Progenitor cell of endocrine pancreas (in vitro differentiated cells): ENCODE measurements at places on chromosomes 13 and 19.

DNA sequence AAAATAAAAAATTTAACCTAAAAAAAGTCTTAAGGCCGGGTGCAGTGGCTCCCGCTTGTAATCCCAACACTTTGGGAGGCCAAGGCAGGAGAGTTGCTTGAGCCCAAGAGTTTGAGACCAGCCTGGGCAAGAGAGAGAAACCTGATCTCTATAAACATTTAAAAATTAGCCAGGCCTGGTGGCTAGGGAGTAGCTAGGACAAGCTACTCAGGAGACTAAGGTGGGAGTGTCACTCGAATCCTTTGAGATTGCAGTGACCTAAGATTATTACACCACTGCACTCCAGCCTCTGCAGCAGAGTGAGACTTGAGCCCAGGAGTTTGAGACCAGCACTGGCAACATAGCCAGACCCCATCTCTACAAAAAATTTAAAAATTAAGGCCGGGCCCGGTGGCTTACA, 1.1 kb downstream of the CCDC97 start:
- no peak for DNase-seq

DNA sequence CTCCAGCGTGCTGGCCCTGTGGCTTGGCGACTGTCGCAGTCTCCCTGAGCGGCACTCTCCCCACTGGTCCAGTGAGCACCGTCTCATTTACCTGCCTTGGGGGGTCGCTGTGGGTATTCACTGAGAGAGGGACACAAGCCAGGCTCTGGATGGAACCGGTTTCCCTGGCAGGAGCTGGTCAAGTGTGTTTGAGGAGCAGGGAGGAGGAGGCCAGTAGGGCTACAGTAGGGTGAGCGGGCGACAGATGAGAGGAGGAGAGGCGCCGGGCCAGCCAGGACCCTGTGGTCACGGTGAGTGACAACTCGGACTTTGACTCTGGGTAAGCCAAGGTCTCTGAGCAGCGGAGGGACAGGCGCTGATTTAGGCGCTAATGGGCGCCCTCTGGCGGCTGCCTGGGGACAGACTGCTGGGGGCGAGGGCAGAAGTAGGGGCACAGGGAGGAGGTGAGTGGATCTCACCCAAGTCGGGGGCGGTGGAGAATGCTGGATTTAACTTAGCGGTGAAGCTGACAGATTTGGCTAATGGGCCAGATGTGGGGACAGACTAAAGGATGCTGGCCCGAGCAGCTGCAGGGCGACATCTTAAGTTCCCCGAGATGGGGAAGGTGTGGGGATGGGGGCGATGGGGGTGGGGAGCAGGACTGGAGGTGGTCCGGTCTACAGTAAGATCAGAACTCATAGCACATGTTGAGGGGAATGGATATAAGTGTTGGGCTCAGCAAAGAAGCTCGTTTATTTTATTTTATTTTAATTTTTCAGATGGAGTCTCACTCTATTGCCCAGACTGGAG, 4.7 kb upstream of the PRMT1 start:
- DNase-seq, result peak; percentile 83

DNA sequence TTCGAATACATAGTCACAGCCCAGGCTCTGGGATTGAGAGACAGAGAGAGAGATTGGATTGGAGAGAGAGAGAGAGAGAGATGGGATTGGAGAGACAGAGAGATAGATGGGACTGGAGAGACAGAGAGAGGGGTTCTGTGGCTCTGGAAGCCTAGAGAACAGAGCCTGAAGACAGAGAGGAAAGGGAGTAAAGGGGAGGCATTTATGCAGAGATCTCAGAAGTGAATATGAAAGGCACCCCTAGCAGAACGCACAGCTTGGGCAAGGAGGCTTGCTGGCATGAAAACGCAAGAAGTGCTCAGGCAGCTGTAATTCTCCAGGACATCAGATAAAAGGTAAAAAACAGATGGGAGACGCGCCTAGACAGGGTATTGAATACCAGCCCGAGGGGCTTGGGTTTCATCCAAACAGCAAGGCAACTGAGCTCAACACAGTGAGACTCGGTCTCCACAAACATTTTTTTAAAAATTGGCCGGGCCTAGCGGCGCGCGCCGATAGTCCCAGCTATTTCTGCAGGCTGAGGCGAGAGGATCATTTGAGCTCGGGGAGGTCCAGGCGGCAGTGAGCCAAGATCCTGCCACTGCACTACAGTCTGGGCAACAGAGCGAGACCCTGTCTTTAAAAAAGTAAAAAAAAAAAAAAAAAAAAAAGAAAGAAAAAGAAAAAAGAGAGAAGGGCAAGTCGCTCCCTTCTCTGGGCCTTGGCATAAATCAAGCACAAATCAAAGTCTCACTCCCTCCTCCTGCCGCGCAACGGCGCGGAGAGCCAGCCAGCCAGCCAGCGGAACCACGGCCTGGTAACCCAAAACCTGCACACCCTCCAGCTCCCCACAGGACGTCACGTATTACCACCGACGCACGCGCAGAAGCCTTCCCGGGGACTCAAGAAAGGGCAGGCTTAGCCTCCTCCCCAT, 774 bp upstream of the PPP2R1A start:
- DNase-seq, result peak; percentile 15

DNA sequence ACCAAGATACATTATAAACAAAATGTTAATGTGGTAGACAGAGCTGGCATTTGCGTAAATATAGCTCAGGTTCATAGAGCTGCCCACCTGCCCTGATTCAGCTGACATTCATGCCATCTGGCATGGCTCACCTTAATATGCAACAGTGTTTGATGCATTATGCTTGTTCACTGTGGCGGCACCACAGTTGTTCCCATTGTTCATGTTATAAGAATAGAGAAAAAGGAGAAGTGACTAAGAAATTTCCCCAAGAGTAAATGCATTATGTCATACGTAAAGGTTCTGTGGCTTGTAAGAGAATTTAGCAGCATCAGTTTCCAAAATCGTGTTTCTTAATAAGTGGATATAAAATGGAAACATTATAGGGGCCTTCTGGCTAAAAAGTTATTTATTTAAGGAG, 4.5 kb downstream of the CCNA1 start:
- no peak for DNase-seq

DNA sequence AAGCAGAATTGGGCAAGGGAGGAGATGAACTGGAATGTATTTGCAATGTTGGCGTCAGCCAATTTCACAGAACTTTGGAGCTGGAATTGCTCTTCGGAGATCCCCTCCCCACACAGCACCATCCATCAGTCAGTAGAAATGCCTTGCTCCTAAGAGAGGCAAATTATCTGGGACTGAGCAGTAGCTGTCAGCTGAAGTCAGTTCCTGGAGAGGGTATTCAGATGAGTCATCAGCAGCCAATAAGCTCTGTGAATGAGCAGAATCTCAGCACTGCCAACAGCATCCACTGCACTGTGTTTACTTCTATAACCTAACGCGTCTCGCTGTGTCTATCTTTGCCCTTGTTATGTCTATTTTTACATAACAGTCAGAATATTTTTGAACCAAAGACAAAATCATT, 213.7 kb downstream of the SLITRK5 start:
- no peak for DNase-seq

- DNase-seq, result no peak
These were observed 7.6 kb upstream of the CABP5 start for GRCh38 chr19:48051335-48052033.

DNA sequence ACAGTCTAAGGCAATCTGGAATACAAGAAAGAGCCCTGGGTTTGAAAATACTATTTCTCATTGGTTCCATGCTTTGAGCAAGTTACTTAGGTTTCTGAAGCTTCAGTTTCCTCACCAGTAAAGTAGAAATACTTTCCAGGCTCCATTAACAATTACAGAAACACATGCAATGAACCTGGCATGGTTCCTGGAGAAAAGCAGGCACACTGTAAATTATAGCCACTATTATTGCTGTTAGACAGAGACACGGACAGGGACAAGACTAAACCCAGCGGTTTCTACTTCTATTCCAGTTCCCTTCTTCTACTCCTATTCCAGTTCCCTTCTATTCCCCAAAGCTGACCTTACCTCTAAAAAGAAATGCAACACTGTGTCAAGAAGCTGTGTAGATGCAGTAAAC, 41.2 kb downstream of the MIPEP start:
- no peak for DNase-seq

DNA sequence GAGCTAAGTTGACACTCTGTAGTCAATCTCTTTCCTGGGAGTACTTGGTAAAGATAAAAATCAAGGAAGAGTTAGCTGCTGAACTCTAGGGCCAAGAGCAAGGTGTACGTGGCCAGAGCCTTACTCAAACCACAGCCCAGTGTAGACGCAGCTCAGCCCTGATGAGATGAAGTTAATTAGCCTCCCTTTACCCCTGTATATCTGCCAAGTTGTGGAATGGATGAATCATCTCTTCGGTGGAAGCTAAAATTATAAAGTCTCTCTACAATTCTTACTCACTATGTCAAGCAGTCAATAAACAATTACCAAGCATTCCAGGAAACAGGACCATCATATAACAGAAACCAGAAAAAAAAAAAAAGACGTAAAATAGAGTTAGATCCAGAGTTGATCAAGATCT, 146.9 kb upstream of the UFM1 start:
- no peak for DNase-seq

DNA sequence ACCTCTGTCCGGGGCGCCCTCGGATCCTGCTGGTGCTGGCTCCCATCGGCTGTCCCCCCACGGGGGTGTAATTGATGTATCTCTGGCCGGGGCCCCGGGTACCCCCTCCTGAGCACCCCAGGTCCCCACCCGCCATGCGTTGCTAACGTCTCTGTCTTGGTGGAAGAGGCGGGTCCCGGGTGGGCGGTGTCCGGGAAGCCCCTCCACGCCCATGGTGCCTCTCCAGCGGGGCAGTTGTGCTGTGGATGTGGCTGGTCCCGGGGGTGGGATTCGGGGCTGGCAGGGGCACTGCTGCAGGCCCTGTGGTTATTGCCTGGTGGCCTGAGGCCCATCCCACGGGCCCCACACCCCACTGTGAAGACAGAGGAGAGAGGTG, 4.9 kb downstream of the DIRAS1 start:
- no peak for DNase-seq

GRCh38 chr13:62595976-62596375, 1180.3 kb upstream of the PCDH20 start:
- no peak for DNase-seq

- DNase-seq, result no peak
These were observed 27.8 kb downstream of the ERCC5 start for GRCh38 chr13:102873653-102874052.

- no peak for DNase-seq
These were observed 31.6 kb downstream of the MTRF1 start for GRCh38 chr13:41231786-41232185.

GRCh38 chr19:46480415-46480814, 9.1 kb upstream of the PNMA8A start:
- DNase-seq, result no peak

DNA sequence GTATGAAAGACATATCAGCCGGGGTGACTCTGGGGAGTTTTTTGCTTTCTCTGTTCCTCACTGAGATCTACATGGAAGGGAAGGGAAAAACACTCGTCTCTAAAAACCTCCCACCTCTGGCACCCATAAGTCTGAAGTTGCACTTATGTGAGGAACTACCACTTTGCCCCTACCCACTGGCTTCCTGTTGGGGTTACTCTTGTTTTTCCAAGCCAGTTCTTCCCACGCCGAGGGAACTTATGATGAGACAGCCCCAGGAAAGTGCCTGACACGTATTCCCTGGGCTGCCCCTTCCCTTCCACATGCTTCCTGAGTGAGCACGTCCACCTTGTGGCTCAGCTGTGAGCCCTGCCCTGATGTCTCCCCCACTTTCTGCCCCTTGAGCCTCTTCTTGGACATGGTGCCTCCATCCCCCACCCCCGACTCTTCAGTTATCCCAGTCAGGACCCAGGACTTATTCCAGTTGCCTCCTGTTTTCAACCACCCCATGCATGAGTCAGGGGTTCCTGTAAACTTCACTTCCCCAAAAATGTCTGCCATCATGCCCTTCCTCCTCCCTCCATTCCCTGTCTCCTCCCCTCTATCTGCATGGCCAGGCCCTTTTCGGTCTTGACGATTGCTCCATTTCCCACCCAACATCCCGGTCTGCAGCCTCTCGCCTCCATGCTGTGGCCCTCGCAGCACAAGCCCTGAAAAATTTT, 5.1 kb upstream of the SIGLEC7 start:
- DNase-seq, result no peak

DNA sequence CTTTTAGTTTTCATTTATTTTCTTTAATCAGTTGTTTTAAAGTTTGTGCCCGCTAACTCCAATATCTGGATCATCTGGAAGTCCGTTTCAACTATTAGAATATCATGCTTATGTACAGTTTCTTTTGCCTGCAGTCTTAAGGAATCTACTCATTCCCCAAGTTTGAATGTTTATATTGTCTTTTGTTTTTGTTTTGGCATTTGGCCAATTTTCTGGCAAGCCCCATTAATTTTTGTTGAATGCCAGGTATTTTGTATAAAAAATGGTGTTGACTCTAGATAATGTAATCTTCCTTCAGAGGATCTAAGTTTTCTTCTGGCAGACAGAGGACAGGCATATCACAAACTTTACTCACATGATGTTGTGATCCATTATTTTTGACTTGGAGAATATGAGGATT, 11.1 kb upstream of the ZNF235 start:
- DNase-seq, result no peak

GRCh38 chr19:29939628-29940027, 2.4 kb upstream of the URI1 start:
- no peak for DNase-seq

DNA sequence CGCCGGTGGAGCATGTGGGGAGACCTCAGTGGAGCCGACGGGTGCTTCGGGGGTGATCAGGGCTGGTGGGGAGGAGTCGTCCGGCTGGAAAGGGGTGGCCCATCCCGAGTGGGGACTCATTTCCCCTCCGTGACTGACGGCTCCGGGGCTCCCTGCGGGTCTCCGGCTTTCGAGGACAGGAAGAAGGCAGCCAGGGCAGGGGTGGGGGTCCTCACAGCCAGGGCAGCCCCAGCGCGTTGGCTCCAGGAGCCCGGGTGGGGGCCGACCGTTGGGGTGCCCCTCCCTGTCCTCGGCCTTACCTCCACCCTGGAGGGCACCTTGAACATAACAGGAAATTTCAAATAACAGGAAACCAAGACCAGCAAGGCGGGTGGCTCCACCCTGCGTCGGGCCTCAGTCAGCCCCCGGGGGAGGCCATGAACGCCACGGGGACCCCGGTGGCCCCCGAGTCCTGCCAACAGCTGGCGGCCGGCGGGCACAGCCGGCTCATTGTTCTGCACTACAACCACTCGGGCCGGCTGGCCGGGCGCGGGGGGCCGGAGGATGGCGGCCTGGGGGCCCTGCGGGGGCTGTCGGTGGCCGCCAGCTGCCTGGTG, at the start of gene S1PR4:
Gene S1PR4 (plus strand): TSS at position 393 of the 596 bp plus-strand sequence. CDS start 24 bp downstream, at position 417.
- no peak for DNase-seq

DNA sequence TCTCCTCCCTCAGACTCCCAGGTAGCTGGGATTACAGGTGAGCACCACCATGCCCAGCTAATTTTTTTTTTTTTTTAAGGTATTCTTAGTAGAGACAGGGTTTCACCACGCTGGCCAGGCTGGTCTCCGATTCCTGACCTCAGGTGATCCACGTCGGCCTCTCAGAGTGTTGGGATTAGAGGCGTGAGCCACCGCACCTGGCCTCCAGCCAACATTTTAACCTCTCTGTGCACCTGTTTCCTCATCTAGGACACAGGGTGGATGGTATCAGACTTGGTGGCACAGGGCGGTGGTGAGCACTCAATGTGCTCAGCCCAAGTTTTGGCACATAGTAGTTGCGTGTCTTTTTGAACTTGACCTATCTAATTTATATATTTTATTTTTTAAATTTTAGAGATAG, 12.5 kb downstream of the APBA3 start:
- DNase-seq, result no peak

- DNase-seq, result no peak
These were observed 4.9 kb upstream of the OR7A17 start for GRCh38 chr19:14890643-14891379.

GRCh38 chr13:42099962-42100675, 51.7 kb downstream of the DGKH start:
- no peak for DNase-seq

GRCh38 chr13:99208185-99208584, 7.5 kb downstream of the UBAC2 start:
- DNase-seq, result no peak

- no peak for DNase-seq
These were observed 14.5 kb downstream of the KLK4 start for GRCh38 chr19:50896591-50897190.
